ENCODE measurements at places on chromosomes 5 and 9. TPM values are rescaled to one million over a fixed set of nuclear protein-coding genes. Genes with fewer than 3 reads are reported as not detected.

The WDR38 gene
- total RNA-seq, result not detected

The PAPPA gene
- total RNA-seq, result 0.25 TPM

DNA sequence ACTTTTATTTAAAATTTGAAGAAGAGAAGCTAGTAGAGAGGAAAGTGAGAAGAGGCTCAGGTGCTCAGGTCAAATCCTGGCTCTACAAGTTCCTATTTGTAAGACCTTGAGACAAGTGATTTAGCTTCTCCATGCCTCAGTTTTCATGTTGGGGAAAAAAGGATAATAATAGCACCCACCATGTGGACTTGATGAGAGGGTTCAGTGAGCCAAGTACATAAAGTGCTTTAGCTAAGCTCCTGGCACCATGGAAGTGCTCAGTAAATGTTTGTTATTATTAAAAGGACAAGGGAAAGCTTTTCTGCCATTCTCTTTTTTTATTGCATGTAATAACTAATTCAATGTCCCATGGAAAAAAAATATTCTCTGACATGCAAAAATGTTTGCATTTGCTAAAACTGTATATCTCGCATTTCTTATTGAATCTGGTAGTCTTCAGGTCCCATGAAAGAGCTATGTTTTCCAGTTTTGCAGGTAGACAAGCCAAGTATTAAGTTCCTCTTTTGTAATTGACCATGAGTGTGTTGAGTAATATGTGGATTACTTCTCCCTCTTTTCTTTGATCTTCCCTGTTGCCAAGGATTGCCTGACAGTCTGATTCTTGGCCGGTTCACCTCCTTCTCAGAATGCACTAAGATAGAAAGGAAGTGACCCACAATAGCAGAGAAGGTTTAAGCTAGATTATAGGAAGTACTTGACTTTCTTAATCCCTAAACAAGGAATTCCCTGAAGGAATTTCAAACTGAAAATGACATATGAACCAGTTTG lies 45.6 kb upstream of the TRIM32 start:
- no peak for DNase-seq

- DNase-seq, result no peak
Observed at GRCh38 chr9:128208386-128208785, 5.2 kb downstream of the DNM1 start.

GRCh38 chr9:136484153-136485048 lies 1.6 kb upstream of the SEC16A start:
- DNase-seq, result peak; percentile 61

- no peak for DNase-seq
Observed at GRCh38 chr9:133826289-133827085, 88.3 kb upstream of the SARDH start.

DNA sequence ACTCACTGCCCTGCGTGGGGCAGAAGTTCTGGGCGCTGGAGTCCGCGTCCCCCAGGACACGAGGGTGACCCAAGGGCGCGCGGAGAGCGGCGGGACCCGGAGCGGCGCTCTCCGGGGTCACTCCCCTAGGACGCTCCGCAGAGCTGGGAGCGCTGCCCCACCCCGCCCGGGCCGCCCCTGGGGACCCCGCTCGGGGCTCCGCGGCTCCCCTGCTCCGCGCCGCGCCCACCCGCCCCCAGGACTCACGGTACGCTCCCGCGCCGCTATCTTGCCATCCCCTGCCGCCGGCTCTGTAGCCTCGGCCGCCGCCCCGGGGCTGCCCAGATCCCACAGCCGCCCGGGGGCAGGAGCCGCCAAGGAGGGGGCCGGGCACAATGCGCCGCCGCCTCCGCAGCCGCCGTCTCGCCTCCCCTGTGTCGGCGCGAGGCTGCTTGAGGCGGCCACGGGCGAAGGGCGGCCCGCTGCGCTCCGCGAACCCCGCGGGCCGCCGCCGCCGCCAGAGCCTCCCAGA lies 303 bp downstream of the LIFR start:
- DNase-seq, result no peak

DNA sequence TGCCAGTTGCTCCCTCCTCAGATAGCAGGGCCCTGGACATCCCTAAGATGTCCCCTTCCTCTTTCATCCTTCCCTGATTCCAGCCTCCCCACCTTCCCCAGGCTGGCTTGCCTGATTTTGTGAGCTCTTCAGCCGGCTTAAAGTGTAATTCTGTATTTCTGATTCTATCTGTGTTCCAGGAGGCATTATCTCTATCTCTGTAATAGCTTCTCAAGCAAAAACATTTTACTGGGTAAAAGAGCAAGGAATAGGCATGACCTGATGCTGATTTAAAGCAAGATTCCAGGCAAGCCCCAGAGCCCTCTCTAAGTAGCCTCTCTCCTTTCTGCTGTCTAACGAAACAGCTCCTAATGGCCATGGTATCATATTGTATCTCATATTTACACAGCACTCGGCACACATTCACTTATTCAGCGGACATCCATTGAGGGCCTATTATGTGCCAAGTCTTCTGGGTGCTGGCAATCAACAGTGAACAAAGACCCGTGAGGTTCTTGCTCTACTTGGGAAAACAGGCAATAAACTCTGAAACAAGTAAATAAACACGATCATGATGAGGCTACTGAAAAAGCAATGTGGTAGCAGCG lies 100.9 kb upstream of the MSX2 start:
- no peak for DNase-seq

DNA sequence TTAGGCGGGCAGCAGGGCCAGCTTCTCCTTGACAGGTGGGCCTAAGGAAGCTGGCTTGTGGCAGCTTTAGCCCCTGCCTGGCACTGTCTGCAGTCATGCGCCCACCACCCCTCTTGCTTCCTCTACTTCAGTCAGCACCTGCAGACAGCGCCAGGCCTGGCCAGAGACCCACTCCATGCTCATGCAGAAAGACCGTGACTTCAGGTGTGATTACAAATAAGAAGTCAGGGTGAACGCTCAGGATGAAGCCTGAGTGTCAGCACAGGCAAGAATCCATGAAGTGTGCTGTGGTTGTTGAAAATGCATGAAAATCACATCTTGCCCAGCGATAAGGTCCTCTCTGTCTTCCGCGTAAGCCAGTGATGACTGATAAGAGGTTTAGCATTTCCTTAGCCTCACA lies 3.4 kb downstream of the CSF2 start:
- no peak for DNase-seq

- no peak for DNase-seq
Observed at GRCh38 chr5:104062621-104063377, 500.2 kb upstream of the NUDT12 start.

- peak; percentile 21 for DNase-seq
Observed at GRCh38 chr5:106443746-106444145, 1227.0 kb downstream of the EFNA5 start.

Measured in foreskin keratinocyte (primary cell).